Activated CD4-positive, alpha-beta T cell treated with anti-CD3 and anti-CD28 coated beads for 48 hours (primary cell): ENCODE measurements at places on chromosomes 6 and 20.

DNA sequence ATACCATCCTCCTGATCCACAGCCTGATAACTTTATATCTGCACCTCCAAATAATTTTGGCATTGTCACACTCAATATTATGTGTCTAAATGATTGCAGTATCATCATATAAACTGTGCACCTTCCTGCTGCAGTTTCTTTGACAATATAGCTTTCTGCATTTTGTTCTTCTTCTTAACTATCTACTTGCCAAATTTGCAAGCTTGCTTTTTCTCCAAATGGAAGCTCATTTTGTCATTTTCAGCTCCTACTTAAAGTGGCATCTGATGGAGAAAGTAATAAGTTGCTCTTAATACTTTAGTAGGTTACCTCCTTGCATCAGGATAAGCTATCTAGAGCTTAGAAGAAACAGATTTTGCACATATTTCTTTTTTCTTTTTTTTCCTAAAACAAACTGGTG, 74.0 kb upstream of the DEFB112 start:
- no peak for DNase-seq

- DNase-seq, result no peak
These were observed 57.7 kb downstream of the SNX5 start for GRCh38 chr20:17910828-17911294.

GRCh38 chr6:91575032-91575431, 988.2 kb upstream of the MAP3K7 start:
- no peak for DNase-seq

DNA sequence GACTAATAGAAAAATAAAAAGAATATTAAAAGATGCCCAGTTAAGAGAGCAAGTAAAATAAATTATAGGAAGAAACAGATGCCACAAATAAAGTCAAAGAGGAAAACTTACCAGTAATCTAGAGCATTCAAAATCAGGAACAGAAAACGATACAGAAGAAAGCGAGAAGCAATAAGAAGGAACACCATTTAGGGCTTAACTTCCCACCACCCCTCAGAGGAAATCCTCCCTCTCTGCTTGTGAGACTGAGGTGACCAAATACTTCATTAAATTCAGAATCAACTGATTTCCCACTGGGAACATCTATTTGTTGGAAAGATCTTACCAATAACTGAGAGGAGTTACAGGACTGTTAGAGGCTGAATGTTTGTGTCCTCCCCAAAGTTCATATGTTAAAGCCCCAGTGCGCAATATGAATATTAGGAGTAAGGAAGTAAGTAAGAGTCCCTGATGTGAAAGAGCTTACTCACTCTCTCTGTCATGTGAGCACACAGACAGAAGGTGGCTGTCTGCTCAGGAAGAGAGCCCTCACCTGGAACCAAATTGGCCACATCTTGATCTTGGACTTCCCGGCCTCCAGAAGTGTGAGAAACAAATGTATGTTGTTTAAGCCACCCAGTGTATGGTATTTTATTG, 19.5 kb downstream of the KATNA1 start:
- no peak for DNase-seq

GRCh38 chr6:74410630-74411029, 714.6 kb downstream of the CD109 start:
- no peak for DNase-seq

DNA sequence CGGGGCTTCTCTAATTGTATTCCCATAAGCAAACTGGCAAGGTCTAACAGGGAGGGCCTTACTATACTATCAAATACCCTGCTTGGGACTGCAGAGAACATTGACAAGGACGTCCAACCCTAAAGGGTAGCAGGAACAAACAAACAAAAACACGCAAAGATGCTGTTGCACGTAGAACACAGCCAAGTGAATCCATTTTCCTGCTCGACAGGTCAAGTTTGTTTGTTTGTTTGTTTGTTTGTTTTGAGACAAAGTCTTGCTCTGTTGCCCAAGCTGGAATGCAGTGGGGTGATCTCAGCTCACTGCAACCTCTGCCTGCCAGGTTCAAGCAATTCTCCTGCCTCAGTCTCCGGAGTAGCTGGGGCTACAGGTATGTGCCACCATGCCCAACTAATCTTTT, 91.3 kb downstream of the ZMYND8 start:
- DNase-seq, result no peak

DNA sequence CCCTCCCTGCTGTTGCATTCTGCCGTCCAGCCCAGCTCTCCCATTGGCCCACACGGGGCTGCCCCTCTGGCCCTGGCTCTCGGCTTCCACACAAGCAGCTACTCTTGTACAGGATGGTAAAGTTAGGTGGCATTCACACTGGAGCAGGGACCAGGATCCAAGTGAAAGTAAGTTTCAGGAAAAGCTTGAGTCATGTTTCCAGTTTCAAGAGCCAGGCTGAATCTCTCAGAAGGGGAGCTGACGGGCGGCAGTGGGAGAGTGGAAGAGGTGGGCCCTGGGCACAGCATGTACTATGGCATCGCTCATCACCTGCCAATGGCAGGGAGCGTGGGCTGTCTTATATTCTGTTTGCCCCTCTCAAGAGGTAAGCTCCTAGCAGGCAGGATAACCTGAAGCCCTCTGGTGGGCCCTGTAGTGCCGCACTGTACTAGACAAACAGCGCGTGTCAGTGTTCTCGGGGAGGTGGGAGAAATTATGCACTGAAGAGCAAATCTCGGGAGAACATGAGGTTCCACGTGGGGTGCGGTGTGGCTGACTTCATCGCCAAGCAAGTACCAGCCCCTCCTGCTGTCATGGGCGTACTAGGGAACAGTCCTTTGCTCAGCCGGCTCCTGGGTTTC, 241.5 kb downstream of the NRN1 start:
- no peak for DNase-seq
